Hypothalamus (tissue), 51 donors: ENCODE measurements at places on chromosomes 6 and 20.

GRCh38 chr6:14921170-14921569 is 324.7 kb upstream of the JARID2 start:
- no peak for DNase-seq

DNA sequence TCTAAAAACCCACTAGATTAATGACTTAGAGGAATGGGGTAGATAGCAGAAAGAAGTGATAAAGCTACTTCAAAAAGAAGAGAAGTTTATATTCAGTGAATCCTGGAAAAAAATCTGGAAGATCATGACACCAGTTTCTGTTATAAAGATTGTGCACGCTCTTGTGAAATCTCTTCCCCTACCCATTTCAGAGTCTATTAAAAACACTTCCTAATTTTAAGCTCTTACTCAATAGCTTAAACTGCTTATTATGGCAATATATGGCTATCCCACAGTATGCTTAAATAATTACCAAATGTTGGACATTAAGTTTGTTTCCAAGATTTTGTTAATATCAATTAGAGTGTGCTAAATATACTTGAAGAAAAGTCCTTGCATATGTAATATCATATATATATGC is 585.3 kb upstream of the MAN1A1 start:
- DNase-seq: no peak

- no peak for DNase-seq
These were observed 5.1 kb downstream of the DEF6 start for GRCh38 chr6:35302604-35303241.

GRCh38 chr6:30075790-30076732 is 492 bp upstream of the RNF39 start:
- no peak for DNase-seq

DNA sequence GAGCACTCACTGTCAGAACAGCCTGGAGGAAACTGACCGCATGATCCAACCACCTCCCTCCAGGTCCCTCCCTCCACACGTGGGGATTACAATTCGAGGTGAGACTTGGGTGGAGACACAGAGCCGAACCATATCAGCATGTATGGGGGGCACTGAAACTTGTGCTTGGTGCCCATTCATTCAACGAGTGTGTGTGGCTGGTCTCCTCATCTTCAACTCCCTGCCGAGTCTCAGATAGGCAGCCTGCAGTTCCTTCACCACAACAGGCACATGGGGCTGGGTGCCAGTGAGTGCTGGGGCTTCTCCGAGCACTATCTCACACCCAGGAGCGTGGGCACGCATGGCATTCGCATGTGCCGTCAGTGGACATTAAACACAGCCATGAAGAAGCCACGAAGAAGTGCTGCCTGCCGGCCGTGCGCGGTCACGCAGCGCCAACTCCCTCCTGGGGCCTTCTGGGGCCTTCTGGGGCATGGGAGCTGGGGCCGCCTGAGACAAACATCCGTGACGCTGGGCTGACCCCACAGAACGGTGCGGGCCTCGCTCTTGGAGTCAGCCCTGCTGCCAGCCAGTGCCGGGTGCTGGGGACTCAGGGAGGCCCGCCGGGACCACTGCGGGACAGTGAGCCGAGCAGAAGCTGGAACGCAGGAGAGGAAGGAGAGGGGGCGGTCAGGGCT is 714 bp upstream of the RTEL1 start:
- no peak for DNase-seq

DNA sequence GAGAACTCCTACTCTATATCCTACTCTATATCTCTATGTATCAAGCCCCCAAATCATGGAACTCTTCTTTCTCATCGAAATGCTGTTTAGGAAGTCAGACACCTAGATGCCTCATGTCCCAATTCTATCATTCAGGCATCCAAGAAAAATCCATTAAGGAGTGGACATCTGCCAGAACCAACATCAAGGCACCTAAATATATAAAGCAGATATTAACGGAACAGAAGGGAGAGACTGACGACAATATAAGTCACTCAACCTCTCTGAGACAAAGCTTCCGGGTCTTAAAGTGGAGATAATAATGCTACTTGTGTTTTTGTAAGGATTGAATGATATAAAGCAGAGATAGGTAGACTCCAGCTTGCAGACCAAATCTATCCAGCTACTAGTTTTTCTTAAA is 241.5 kb downstream of the NFATC2 start:
- no peak for DNase-seq

GRCh38 chr20:44909872-44910689 is at the start of gene PABPC1L:
PABPC1L (plus strand) TSS chr20:44910060; CDS start chr20:44910144, 84 bp downstream.
- peak; percentile 5 for DNase-seq

GRCh38 chr20:61454053-61454452 is 202.0 kb downstream of the CDH4 start:
- DNase-seq: no peak

DNA sequence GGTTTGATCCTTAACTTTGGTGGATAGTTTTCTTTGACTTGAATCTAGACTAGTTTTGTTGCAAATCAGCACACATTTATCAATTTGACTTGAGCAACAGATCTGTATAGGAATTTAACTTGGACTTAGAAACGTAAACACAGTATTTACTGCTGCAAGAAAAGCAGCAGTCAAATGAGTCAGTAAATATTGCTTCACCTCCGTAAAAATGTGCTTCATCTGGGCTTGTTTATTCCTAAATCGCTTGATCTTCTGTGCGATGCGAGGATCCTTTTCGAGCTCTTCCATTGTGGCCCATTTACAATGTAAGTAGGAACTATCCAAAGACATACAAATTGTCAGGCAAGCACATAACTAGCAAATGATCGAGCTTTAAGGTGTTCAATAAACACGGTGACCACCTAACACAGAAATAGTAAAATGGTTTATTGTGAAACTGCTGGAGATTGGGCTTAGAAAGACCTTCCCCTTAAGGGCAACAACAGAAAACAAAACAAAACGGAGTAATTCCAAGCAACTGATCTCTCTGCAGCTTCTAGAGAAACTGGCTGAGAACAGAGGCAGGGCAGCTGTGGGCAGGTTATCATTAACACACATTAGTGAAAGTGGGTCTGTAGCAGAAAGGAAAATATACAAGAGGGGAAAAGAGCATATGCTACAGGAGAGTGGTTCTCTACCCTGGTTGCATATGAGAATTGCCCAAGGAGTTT is 120.8 kb downstream of the CHD6 start:
- DNase-seq: no peak

GRCh38 chr6:38719358-38719757 is 4.2 kb downstream of the DNAH8 start:
- DNase-seq: no peak

DNA sequence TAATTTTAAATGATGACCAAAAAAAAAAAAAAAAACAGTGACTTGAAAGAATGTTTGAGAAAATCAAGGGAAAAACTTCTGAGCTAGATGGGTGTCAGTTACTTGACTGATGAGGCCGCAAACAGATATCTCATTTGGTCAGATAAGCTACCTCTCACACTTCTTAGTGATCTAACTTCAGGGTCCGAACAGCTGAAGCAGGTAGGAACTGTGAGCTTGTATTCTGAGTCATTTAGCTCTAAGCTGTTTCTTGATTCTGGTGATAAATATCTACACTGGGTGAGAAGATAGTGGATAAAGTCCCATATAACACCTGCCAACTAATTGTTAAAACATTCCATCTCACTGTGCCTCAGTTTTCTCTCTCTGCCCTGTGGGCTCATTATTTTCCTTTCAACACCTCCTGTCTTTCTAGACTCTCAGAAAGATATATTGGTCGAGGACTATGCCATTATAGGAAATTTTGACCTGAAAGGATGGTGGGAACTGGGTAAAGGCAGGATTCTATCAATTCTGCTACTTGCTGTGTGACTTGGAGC is 7.7 kb downstream of the KIF3B start:
- no peak for DNase-seq

GRCh38 chr6:145017516-145017915 is 717.8 kb downstream of the EPM2A start:
- DNase-seq: no peak

DNA sequence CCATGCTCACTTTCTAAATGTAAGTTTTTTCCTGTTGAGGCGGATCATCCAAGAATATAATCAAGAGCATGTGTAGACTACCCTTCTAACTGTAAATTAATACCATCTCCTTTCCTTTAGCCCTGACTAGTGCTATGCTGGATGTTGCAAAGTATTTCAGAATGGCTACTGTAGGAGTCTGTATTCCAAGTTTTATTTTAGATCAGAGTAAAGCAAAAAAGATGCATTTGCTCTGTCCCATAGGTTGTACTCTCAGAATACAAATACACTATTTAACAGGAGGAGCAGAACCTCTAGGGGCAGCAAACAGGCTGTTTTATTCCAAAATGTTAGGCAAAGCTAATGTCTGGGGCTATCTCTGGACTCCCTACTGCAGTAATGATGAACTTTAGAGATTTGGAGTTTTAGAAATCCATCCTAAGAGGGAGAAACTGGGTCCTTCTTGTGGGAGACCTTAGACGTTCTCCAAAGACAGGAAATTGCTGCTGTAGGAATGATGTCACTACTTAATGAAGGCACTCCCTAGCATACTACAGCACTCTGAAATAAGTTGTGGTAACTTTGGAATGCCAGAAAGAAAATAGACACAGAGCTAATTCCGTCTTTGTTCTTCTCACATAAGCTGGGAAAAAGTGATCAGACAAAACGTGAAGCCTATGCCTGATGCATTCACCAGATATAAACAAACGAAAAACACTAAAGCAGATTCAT is 392.4 kb upstream of the HS3ST5 start:
- no peak for DNase-seq

DNA sequence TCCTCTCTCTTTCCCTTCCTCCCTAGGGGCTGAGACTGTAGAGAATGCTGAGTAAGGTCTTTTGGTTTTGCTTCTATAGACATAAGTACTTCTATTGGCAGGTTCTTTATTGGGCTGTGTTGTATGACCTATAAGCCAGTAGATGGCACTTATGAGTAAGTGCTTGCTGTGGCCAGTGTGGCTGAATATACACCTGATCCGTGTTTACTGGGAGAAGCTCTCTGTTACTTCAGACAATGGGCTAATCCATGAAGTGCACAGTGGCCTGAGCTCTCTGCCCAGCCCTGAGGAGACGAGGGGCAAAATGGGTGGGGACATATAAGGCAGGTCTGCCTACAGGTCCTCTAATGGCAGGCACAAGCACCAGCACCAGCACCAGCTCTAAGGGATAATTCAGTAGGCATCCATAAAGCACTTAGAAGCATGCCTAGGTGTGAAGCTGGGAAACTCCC is 610.3 kb downstream of the RNF144B start:
- DNase-seq: no peak

- no peak for DNase-seq
These were observed 90.9 kb downstream of the SCAF8 start for GRCh38 chr6:154824076-154824475.

- no peak for DNase-seq
These were observed 19.0 kb downstream of the NTSR1 start for GRCh38 chr20:62727584-62728027.

DNA sequence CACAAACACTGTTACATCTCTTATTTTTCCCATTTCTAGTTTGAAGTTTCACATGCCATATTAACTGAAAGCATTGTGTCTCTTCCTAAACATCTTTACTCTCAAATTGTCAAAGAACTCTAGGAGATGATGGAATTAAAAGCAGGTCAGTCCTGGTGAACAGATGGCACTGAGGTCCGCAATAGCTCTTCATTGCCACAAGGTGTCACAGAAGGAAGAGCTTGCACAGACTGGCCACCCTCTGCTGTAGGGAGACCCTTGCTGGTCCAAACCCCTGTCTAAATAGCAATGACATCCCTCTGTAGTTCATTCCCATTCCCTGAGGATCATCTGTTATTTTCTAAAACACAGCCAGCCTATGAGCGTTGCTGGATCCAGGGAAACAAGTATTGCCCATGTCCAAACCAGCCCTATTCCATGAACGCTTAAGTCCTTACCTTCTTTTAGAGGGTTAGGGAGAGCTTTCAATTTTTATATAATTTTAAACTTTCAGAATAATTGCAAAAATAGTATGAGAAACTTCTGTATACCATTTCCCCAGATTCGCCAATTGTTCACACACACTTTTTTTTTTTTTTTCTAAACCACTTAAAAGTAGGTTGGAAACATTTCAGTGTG is 10.1 kb upstream of the HDAC2 start:
- DNase-seq: no peak

- no peak for DNase-seq
These were observed 14.2 kb downstream of the FAM83B start for GRCh38 chr6:54860739-54861138.

DNA sequence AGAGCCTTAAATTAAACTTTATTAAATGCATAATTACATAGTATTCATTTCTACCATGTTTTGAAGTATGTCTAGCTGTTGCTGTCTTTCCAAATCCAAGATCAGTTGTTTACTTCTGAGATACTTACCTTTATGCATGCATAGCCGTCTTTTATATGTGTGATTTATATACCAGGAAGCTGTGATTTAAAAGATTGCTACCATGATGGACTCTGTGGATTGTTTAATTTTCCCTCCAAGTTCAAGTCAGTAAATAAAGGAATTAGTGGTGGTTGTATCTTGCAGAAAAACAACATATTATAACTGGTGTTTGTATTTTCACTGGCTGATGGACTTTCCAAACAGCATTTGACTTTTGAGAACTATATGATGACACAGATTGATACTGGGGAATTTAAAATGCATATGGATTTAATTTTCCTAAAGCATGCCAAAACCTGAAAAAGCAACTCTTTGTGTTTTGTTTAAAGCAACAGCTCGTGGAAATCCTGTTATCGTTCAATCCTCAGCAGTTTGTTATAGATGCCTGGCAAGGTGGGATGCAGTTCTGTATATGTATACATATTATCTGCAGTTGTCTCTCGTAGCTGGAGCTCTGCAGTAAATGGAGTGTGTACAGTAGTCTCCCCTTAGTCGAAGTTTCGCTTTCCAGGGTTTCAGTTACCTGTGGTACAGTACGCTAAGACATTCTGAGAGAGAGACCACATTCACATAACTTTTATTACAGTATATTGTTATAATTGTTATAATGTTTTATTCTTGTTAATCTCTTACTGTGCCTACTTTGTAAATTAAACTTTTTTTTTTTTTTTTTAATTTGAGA is 77.1 kb downstream of the CBFA2T2 start:
- DNase-seq: no peak

DNA sequence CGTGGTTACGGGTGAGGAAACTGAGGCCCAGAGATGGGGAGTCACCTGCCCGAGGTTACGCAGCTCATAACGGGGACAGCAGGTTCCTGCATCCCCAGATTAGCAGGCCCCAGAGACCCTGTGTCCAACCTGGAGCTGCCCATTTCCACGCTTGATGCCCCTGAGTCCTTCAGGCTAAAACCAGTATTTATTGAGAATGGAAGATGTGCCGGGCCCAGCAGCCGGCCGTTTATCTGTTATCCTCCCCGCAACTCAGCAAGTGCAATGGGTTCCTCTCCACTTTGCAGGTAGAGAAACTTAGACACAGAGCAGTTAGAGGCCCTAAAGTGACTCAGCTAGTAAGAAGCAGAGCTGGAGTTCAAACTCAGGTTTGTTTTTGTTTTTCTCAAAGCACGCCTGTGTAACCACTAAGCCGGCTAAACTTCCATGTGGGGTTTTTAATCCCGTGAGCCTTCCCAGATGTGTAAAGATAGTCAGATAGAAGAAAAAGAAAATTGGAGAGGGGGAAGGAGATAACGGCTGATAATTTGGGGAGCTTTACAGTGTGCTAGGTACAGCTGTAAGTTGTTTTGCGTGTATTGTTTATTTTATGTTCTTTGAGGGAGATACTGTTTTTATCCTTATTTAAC is 775 bp downstream of the PFDN4 start:
- DNase-seq: no peak
